MG63 (cell line): ENCODE measurements at places on chromosomes 5 and 9. TPM values are rescaled to one million over a fixed set of nuclear protein-coding genes. Genes with fewer than 3 reads are reported as not detected.
A peak's percentile ranks its signal among the peaks of the same experiment; 100 is the strongest.

ADGRD2 gene
- not detected in 2 replicates for total RNA-seq

FGD3 gene
- total RNA-seq: not detected in 2 replicates

CCDC192 gene
- not detected in 2 replicates for total RNA-seq

NEURL1B gene
- total RNA-seq: 6.3 and 10.1 TPM in 2 replicates

DNA sequence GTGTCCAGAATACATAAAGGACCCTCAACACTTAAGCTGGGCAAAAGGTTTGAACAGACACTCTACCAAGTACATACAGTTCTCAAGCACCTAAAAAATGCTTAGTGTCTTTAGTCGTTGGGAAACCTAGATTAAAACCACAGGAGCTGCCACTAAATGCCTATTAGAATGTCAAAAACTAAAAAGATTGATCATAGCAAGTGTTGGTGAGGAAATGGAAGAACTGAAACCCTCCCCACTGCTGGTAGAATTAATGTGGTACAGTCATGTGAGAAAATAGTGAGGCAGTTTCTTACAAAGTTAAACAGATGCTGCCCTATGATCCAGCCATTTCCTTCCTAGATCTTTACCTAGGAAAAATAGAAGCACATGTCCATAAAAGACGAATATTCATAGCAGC, 40.6 kb downstream of the SFXN1 start:
- no peak for DNase-seq

DNA sequence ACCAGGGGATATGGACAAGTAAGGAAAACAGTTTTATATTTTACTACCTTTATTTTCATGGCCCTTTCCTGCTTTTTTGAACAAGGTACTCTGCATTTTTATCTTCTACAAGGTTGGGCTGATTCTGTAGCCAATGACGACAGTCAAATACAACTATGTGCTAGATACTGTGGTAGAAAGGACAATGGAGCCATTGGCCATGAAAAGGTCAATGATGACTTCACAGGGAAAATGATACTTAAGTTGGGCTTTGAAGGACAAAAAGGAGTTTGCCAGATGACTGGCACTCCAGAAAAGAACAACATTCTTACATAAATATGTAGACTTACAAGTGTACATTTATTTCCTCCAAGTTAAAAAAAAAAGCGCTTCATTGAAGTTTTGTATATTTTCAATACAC, 663 bp downstream of the INSL6 start:
- no peak for DNase-seq

DNA sequence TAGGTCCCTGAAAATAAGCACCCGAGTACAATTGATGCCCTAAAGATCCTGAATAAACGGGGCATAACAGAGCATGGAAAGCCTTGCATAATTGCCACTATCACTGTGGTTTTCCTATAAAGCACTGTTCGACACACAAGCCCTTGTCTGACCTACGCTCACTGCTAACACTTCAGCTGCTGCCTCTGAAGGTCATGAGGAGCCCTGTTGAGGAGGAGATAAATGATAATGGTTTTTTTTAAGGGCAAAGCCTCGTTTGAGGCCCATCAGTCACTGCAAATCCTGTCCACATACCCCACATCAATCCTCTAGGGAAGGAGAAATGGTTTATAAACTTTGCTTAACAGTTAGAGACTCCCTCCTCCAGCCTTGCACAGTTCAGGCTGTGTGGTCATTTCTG, 35.1 kb downstream of the GABBR2 start:
- DNase-seq: no peak

DNA sequence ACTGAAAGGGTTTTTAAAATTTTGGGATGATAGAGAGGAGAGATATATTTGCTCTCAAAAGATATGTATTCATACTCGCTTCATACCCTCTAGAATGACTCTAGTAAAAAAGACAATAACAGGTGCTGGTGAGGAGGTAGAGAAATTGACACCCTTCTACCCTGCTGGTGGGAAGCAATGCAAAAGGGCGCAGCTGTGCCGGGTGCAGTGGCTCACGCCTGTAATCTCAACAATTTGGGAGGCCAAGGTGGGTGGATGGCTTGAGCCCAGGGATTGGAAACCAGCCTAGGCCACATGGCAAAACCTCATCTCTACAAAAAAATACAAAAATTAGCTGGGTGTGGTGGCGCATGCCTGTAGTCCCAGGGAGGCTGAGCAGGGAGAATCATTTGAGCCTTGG, 33.9 kb upstream of the NXNL2 start:
- no peak for DNase-seq

GRCh38 chr5:168302785-168303184, 11.3 kb downstream of the WWC1 start:
- DNase-seq: peak; percentile 89

DNA sequence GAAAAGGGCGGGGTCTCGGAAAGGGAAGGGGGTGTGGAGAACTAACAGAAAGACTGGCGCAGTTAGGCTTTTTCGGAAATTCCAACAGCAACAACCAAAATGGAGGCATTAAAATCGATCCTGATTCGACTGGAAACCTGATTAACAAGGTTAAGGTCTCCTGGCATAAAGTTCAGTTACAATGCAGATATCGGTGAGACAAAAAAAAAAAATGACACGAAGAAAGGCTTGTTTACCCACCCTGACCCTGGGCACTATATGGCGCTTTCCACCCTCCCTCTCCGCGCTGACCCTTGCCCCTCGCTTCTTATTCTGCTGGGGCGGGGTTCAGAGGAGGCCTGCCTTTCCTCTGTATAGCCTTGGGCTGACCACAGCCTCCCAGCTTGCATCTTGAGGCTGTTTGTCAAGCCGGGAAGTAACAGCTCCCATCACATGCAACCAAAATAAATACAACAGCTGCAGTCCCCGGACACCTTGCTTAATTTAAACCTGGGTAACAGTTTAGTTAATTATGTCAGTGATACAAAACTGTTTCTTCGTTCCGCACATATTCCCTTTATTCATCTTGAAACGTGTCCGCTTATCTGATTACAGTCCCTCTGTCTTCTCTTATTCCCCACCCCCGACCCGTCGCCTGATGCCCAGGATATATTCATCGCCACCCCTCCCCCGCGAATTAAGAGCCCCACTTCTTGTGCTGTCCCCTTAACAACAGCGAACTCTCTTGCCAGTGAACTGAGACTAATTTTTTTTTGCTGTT, 795 bp upstream of the PJA2 start:
- DNase-seq: peak; percentile 88

DNA sequence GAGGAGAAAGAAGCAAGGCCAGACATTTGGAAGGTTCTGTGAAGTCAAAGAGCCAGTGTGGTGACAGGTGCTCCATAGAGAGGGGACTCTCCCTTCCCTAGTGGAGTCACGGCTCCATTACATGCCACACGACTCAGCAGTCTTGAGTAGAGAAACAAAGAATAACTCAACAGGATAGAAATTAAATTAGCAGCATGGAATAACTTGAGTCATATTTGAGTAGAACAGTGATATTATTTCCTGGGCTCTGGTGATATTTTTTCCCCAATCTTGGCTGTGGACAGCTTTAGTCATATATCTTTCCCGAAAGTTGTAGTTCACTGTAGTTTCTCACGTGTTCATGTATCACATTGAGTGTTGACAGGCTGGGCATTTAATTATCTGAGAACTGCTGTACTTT, 149.7 kb upstream of the EFNA5 start:
- peak; percentile 62 for DNase-seq

- DNase-seq: peak; percentile 98
Observed at GRCh38 chr5:139660105-139660922, 12.2 kb downstream of the CXXC5 start.

GRCh38 chr5:157816682-157817386, 42.1 kb downstream of the CLINT1 start:
- DNase-seq: no peak

DNA sequence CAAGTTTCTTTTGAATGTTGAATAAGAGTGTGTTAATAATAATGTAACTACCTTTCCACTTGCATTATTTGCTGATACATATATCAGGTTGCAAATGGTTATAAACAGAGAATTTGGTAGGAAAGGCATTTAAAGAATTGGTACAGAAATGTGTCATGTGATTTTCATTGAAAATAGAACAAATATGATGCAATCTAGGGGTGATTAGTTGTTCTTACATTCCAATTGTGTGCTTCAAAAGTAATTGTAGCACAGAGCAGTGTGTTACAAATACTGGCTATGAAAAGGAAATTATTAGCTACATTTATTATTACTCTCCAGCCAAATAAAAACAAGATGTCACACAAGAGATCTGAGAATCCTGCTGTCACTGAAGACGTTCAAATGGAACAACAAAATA, 61.8 kb upstream of the PRDM9 start:
- no peak for DNase-seq

DNA sequence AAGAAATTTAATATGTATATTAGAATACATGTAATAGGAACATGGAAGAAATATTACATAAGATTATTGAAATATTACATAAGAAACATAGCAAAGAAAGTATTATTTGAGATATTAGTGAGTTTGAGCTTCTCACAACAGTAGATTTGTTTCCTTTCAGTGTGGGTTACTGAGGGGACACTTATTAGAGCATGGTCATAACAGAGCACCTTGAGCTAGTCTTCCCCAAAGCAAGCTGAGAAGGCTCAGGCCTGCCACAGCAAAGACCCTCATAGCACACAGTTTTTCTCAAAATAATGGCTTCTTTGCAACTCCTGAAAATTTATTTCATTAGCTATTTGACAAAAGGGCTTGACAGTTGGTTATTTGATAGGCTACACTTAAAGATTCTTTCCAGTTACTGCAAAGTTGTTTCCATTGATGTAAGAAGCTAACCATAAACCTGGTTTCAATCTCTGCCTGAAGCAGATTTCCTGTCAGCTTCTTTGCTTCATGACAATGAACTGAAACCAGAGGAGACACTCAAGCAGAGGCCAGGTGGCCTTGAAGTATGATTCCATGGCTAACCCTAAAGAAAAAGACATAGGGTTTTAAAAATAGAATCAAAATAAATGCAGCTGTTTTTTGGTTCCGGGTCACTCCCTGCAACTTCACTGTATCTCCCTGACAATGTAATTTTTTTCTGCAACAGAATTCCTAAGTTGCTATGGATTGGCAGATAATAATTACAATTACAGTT, 68.6 kb downstream of the ERMP1 start:
- no peak for DNase-seq

DNA sequence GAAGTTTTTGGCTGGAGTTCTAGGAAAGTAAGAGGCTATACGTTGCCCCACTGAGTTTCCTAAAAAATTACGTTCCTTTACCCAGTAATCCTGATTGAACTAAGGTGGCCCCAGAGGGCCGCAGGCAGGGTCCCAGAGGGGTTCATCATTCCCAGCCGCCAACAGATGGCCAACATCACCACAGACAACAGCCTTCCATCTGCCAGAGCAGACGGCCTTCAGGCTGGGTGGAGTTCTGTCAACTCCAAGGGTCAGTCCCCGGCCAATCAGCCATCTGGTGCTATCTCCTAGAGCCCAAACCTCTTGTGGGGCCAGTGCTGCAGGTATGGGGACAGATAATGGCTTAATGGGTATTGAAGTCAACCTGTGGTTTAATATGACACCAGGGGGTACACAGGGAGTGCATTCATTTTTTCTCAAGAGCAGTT, 30.4 kb downstream of the TBC1D2 start:
- no peak for DNase-seq
